ENCODE measurements at places on chromosomes 3 and 15.

- DNase-seq: no peak
These were observed 146.3 kb downstream of the TLE3 start for GRCh38 chr15:69951256-69951897.

- DNase-seq: no peak
These were observed 16.2 kb downstream of the NEDD4 start for GRCh38 chr15:55977231-55977630.

DNA sequence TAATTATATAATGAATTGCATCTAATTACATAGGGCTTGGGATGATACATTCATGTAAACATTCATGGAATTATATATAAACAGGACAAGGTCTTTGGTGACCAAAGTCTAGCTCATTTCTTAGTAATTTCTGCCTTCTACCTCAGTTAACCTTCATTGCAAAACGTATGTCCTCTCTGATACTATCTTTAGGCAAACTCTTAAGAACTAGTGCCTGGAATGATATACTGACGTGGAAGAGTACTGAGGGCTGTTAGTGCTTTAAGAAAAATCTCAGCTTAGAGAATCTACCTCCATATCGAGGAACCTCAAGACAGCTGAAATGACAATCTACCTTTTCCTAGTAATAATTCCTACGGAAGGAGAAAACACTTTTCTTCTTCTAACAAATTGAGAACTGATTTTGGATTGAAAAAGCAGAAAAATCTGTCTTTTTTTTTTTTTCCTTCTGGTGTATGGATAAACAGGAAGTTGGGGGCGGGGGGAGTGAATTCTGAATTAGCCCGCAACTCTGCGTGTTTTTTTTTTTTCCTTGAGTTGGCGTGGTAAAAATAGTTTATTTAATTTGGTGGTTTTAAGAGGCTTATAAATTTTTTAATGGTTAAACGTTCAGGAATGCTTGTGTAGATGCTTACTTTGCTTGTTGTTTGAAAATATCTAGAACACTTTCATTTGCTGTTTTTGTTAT, 43.2 kb downstream of the RARB start:
- no peak for DNase-seq

DNA sequence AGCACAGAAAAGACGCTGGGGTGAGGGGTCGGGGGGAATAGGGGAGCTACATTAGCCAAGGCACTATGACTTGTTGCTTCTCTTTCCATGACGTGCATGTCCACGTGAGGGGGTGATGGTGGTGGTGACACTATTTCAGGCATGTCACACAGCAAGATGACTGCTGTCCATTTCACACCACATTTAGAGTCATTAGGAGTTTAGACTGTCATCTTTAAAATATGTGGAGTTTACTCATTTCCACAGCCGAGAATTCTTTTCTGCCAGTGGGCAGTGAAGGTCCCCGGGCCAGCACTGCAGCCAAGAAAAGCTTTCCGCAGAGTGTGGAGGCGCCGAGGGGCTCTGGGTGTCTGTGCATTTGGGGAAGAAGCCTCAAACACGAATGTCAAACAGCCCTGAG, 954 bp upstream of the DGKG start:
- no peak for DNase-seq

GRCh38 chr3:131072845-131073244, 46.2 kb downstream of the NEK11 start:
- no peak for DNase-seq

GRCh38 chr3:13037458-13038117, 35.6 kb downstream of the IQSEC1 start:
- DNase-seq: no peak

GRCh38 chr3:160784853-160785252, 28.8 kb downstream of the PPM1L start:
- no peak for DNase-seq

DNA sequence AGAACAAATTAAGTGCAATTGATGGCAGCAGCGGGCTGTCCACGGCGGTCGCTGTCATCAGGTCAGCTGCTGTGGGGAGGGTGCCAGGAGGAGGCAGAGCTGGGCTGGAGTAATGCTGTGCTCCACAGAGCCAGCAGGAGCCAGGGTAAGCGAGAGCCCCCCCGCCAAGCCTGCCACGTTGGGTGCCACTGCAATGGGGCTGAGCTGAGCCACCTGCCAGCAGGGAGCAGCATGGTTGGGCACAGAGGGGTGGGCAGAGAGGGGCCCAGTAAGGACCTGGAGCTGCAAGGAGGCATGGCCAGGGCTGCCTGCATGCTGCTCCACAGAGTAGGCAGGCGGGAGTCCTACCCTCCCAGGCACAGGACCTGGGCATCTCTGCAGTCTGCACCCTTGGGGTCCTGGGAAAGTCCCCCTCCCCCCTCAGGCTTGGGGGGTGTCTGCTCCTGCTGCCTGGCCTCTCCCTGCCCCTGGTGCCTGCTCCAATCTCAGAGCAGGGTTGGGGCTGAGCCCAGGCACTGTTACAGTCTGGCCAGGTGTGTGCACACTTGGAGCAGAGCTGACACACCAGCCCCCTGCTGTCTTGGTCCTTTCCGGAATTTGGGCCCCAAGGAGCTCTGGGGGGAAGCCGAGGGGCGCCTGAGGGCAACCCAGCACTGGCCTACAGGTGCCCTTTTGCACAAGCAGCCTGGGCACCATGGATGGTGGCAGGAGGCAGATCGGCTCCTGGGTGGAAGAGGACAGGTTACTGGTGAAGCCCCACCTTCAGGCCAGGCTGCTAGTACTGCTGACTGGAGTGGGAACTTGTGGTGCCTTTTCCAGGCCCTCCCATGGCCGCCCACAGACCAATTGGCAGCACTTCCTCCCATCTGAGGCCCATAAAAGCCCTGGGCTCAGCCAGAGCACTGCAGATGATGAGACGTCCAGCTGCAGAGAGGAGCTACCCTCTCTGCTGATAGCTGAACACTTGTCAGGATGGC, 8.5 kb upstream of the PIAS1 start:
- DNase-seq: peak; percentile 68

DNA sequence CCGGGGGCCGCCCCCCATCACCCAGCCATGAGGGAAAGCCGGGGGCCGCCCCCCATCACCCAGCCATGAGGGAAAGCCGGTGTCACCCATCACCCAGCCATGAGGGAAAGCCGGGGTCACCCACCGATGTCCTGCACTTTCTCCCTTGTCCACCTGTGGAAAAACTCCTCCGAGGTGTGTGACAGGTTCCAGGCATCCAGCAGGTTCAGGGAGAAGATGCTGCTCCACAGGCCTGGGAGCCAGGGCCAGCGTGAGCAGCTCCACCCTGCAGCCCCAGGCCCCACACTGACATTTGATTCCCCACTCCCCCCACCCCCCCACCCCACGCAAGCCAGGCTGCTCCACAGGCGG, 15.5 kb upstream of the EHD4 start:
- DNase-seq: peak; percentile 22

DNA sequence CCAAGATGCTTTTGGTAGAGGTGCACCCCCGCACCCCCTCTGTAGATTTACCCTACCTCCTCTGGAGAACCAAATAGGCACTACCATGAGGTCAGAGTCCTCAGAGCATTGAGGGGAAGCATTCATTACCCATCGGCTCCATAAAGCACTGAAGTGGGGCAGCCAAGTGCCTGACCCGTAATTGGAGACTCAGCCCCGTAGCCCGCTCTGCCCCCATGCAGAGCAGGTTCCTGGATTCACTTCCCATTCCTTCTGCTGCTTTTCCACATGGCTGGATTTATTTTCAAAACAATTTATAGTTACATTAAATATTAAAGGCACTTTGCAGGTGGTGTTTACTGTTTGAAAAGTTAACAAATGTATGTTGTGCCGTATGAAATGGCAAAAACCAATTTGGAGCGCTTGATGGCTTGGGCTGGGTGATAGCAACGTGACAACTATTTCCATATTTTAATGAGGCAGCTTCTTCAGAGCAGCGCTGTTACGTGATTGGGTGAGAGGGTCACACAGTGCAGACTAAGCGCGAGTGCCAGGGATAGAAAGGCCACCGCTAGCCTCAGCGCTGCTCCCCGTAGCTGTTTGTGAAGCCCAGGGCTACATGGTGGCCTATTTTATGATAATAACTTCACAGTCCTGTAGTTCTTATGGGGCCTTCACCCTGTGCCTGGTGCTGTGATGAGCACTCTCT, 373.8 kb upstream of the PROK2 start:
- no peak for DNase-seq

DNA sequence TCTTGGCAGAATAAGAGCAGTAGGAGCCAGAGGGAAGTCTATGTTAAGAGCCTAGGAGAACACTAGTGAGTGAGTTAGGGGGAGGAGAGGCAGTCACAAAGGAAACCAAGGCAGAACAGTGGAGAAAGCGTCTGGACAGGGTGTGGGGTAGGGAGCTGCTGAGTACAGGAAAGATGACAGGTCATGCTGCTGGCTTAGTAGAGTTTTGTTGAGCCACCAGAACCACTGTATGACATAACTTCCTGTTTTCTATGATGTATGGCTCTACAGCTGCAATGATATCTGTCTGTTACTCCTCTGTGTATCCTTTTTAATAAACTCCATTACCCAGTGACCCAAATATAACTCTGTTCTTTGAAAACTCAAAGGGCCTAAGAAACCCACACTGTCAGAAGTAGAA, 10.6 kb upstream of the STT3B start:
- no peak for DNase-seq

GRCh38 chr3:50850639-50851511, 176.1 kb downstream of the DOCK3 start:
- no peak for DNase-seq

DNA sequence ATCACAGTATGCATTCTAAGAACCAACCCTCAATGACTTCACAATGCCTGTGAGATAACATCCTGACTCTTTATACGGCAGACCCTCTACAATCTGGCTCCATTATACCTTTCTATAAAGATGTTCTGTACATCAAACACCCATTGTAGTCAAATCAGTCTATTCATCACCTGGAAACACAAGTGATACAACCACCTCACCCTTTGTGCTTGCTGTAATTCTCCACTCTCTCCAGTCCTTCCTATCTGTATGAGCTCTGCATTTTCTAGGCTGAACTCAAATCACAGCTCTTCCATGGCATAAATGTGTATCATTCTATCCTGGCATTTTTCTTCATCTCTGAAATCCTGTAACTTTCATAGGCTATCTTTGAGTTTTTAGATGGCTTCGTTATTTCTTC, 539.4 kb downstream of the GRM7 start:
- DNase-seq: no peak

- DNase-seq: no peak
These were observed 6.1 kb downstream of the MST1 start for GRCh38 chr3:49683162-49683561.

GRCh38 chr3:169699536-169700050, 36.1 kb upstream of the MECOM start:
- no peak for DNase-seq

GRCh38 chr3:13623101-13623654, 74.3 kb downstream of the FBLN2 start:
- DNase-seq: no peak
